DMS53 (cell line): ENCODE measurements at places on chromosomes 3 and 15.

GRCh38 chr15:68586274-68586961 lies 7.6 kb downstream of the CORO2B start:
- peak; percentile 44 for DNase-seq

DNA sequence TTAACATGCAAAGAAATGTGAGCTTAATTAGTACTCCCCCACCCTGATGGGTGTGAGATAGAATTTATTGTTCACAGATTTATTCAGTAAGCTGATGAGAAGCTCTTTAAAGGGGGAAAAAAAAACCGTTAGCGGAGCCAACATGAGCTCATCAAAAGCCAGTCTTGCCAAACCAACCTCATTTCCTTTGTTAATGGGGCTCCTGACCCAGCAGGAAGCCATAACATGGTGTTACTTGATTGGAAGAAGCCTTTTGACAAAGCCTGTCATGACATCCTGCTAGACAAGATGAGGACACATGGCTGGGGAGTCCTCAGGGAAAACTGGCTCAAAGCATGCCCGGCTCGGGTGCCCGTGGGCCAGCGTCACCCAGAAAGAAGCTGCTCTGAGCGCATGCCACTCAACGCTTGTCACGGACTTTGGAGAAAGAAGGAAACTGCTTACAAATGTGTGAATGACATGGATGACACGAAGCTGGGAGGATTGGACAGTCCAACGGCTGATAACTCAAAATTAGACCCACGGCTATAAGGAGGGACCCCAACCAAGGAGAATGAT lies 64.6 kb downstream of the SLCO2A1 start:
- DNase-seq: no peak

GRCh38 chr3:105144837-105145236 lies 221.9 kb upstream of the ALCAM start:
- no peak for DNase-seq

DNA sequence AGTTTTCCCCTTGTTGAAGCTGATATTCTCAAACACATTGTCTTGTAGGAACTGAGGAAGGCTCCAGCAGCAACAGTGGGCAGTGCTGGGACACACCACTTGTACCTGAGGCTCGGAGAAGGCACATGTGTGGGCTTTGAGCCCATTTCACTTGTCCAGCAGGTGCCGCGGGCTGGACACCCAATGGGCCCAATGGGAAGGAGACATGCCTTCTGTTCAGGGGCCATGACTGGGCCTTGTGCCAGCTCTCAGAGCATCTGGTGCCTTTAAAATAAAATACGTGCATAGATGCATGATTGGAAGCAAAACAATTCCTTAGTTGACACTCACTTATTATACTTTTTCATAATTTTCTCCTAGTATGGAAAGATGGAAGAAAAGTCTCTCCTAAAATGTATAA lies 334.2 kb downstream of the KLF13 start:
- no peak for DNase-seq

DNA sequence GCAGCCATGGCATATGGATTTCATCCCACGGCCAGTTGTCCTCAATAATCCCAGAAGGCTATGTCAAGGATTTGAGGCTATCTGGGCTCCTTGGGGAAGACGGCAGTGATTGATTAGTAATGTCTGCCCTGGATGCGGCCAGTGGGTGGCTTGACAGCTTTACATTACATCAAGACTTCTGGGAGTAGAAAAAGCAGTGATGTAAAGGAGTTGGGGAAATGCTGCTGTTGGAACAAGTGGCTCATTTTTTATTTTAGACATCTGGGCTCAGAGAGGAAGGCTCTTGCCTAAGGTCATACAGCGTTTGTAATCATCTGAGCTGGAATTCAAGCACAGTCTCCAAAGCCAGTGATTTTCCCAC lies 94.1 kb downstream of the FLNB start:
- DNase-seq: no peak

DNA sequence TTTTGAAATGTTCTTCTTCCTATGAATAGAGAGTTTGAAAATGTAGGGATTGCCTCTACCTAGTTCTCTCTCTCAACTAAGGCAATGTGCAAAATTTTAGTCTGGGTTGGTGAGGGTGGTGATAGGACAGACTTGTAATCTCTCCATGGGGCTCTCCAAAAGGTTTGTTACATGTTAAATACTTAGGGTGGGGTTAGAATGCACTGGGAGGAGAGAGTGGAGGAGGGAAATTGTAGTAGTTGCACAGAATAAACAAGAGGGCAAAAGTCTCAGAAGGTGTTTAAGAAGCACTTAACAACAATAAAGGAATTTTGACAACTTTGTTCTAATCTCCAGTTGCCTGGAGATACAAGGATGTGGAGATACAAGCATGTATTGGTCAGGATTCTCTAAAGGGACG lies 230.4 kb downstream of the NECTIN3 start:
- DNase-seq: no peak

- DNase-seq: no peak
Measured at GRCh38 chr3:47579875-47580274, 1.2 kb upstream of the CSPG5 start.

DNA sequence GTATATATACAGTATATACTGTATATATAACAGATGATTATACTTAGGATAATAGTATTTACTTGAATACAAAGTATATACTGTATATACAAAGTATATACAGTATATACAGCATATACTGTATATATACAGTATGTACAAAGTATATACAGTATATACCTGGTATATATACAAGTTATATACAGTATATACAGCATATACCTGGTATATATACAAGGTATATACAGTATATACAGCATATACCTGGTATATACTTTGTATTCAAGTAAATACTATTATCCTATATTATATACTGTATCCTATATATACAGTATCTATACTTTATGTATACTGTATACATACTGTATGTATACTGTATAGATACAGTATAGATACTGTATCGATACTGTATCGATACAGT lies 14.6 kb upstream of the CPOX start:
- DNase-seq: no peak

DNA sequence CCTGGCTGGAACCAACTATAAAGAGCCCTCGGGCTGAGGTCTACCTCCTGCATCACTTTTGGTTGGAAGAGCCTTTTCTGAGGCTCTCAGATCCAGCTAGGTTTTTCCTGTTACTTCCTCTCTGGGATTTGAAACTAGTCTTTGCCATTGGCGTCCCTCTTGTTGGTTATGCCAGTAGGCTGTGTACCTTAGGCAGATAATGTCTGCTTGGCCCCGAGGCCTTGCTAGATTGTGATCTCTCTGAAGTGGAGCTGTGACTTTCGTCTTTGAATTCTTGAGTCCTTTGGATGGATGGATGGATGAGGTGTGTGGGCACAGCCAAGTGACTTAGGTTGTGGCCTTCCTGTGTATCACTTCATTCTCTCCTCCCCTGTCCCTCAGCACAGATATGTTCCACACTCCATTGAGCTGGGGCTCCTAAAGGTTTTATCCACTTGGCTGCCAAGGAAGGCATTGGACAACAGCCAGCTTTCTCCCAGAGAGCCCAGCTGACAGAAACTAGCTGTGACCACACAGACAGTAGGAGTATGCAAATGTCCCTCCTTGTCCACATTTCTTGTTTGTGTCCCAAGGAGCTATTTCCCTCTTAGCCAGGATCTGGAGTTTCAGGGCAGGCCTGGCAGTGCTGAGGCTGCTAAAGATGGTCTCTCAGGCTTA lies 7.9 kb upstream of the DNAJC17 start:
- no peak for DNase-seq

GRCh38 chr3:23019596-23020300 lies 183.4 kb upstream of the UBE2E2 start:
- DNase-seq: no peak

GRCh38 chr3:54888162-54888561 lies 39.7 kb downstream of the LRTM1 start:
- no peak for DNase-seq

GRCh38 chr3:12737833-12738232 lies 21.2 kb downstream of the TMEM40 start:
- no peak for DNase-seq

GRCh38 chr3:59257506-59257905 lies 207.7 kb upstream of the CFAP20DC start:
- DNase-seq: no peak

DNA sequence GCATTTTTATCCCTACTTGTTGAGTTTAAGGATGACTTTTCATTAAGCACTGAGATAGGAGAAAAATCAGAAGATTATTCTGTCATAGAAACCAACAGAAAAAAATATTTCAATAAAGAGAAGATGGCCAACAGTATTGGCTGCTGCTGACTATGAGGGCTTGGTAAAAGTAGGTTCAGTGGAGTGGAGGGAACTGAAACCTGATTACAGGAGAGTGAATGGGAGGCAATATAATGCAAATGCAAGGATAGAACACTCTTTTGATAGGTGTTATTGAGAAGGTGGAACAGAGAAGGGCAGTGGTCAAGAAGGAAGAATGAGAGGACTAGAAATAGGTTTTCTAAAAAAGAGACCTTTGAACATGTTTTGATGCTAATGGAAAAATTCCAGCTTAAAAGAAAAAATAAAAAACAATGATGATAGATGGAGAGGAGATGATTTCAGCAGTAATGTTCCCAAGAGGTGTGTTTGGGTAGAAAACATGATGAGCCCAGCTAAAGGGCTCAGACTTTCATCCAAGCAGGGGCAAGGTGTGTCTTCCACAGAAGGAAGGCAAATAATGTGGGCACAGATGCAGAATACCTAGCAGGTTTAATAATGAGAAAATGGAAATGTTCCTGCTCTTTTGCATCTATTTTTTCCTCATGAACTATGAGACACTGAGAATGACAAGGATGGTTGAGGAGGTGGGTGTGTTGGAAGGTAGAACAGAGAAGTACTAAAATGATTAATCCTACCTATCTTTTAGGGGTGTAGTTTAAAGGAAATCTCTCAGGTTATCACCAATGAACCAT lies 397.9 kb upstream of the GOLIM4 start:
- DNase-seq: no peak

DNA sequence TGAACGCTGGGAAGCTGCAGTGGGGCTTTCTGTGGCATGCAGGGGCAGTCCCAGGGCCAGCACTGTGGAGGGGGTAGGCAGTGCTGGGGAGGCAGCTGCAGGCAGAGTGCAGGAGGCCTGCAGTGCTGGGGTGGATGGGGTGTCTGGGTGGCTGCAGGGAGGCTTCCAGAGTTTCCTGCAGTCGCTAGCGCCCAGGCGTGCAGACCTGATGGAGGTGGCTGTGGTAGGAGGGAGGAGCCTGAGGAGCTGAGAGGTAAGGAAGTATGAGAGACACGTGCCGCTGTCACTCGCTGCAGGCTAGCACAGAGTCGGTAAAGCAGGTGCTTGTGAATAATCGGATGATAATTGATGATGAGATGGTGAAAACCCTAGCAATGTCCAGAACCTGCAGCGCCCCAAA lies 16.3 kb downstream of the SYNM start:
- DNase-seq: no peak

GRCh38 chr3:151228666-151229040 lies 25.6 kb upstream of the GPR171 start:
- DNase-seq: no peak

DNA sequence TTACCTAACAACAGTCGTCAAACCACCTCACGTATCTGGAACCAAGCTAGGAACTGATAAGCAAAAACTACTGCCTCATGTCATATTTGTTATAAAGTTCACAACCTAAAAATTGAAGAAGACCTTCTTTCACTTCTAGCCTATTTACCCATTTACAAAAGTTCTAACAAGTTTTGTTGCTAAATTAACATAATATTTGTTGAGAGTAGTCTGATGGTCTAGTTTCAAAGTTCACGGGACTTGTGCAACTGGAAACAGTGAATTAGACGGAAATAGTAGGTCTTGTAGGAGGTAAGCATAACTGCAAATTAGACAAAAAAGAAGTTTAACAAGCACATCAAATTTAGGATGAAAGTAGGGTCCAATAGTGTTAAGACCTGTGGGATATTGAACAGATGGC lies 51.9 kb downstream of the CCR4 start:
- DNase-seq: no peak

- DNase-seq: no peak
Measured at GRCh38 chr15:42387603-42388002, 28.3 kb downstream of the CAPN3 start.

DNA sequence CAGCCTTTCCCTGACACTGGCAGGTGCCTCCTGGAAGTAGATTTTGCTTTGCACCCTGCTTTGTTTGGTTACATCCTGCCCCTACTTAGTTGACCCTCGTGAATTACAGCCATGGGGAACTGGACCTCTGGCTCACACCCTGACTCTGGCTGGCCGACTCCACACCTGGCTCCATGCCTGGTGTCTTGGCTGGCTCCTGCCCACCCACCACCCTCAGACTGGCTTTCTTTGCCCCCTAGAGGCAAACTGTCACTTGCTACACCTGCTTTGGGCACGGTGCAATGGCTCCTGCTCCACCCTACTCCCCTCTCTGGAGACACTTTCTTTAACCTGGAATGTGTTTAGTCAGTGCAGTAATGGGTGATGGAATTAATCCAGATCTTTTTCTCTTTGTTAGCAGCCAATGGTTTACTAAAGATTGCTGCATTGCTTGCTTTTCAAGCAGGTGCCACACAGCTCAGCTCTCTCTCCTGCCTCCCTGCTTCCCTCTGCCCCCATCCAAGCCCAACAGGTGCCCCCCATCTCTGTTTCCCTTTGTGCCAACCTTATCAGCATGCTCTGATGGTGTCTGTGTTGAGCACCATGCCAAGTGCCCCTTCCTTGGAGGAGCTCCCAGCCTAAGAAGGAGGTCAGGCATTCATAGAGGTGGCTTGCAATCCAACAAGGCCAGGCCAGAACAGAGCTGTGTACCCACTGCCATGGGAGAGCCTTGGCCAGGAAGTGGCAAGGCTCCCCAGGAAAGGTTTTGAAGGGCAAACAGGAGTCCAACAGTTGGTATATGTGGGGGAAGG lies 38.4 kb downstream of the RASGRF1 start:
- DNase-seq: no peak

GRCh38 chr3:175554801-175555200 lies 695.7 kb downstream of the NAALADL2 start:
- DNase-seq: no peak

DNA sequence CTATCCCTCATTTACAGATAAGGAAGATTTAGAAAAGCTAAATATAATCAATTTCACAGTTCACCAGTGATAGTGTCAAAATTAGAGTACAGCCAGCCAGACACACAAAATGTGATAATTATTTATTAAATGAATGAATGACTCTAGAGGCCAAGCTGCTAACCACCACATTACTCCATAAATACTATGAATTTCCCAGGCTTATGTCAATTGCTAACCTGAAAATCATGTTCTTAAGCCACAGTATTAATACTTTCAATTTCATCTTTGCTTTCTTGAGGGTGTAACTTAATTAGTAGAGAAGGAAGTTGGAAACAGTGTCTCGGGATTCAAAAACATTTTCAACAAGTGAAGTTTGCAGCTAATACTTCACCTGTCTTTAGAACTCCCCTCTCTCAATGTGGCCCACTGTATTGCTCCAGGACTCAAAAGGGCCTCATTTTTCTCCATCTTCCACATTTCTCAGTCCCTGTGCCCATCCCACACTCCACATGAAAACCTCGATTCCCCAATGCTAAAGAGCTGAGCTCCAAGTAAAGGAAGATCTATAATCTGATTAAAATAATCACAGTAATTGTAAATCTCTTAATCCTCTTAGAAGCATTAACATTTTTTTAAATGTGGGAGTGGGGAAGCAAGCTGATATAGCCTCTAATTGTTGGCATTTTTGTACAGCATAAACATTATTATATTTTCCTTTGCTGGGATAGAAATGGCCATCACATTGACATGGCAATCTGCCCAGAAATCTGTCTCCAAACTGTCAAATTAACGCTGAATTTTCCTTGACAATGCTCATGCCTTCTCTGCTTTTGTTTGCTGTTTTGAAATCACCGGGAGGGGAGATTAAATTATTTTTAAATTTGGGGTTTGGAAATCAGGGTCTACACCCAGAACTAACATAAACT lies 765.1 kb downstream of the ROBO1 start:
- no peak for DNase-seq
